ENCODE measurements at places on chromosomes 5 and 9. TPM values are rescaled to one million over a fixed set of nuclear protein-coding genes. Genes with fewer than 3 reads are reported as not detected.

Gene STKLD1
- total RNA-seq = 4.7 TPM

Gene ADAMTS12
- total RNA-seq = 0.93 TPM

Gene RACK1
- 3,383 TPM for total RNA-seq

Gene PMPCA
- total RNA-seq = 76.2 TPM

Gene TNC
- total RNA-seq = 86.1 TPM

Gene TPM2
- total RNA-seq = 21.6 TPM
